ENCODE measurements at places on chromosomes 5 and 9. TPM values are rescaled to one million over a fixed set of nuclear protein-coding genes. Genes with fewer than 3 reads are reported as not detected.

- no peak for DNase-seq
Measured at GRCh38 chr5:103624035-103624480, 61.5 kb upstream of the NUDT12 start.

DNA sequence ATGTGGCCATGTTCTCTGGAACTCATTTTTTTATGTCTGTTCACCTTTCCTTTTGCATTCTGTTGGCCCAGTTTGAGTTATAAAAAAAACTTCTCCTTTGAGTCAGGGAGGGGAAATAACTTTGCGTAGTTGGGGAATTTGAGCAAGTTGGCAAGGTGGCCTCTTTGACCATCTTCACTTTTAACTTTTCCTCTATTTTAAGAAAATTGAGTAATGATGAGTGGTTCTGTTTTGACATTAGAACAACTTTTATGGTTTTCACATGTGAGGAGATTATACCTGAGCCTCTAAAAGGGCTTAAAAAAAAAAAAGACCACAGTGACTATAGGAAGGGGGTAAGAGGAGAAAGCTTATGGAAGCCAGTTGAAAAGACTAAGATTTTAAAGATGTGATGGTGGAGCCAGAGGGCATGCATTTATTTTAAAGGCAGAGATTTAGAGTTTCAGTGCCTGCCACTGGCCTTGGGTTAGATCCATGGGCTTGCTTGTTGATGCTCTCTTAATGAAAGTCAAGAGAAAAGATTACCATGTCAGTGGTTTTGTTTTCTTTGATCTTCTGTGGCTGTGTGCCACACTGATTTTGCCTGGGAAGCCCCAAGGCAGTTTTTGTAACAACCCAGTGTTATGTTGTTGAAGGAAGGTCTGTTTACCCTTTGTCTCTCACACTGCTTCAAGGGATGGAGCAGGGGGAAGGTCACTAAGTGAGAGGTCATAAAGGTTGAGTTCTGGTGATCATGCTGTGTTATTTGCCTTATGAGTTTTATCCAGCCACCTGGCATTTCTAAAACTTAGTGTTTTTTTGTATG lies 219.7 kb upstream of the CD180 start:
- DNase-seq = no peak

DNA sequence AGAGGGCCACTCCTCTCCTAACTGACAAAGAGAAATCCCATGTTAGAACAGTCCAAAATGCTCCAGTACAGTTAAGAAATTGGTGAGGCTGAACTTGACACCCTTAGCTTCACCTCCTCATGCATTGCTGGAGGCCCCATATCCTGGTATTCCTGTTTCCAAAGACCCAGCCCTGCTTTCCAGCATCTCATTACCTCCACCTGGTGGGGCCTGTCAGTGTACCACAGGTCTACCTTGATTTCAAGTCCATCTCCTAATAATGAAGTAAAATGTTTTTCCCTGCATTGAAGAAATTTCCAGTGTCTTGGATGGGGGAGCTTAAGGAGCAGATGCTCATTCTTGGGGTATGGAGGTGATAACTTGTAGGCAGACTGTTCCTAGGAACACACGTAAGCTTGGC lies 70.6 kb upstream of the S1PR3 start:
- DNase-seq = no peak

DNA sequence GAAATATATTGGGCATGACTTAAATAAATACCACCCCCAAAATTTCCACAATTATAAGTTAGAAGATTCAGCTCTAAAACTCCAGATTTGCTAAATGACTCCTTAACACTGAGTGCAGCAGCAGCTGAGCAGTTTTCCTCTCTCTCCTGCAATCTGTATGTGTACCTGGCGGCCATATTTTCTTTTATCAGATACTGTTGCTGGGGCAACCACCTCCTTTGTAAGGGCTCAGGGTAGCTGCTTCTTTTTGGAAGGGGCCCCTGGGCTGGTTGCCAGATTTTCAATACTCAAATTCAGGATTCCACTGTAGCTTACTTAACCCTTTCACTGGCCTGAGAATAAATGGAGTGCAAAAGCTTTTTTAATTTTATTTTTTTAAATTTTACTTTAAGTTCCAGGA lies 197.0 kb downstream of the TAF11L14 start:
- no peak for DNase-seq

- no peak for DNase-seq
Measured at GRCh38 chr5:135004376-135004775, 29.7 kb downstream of the PITX1 start.

The NR4A3 gene
- total RNA-seq = 4.7 TPM
